ENCODE measurements at places on chromosomes 13 and 19.

- DNase-seq = no peak
Observed at GRCh38 chr19:29896802-29897201, 45.2 kb upstream of the URI1 start.

- DNase-seq = no peak
Observed at GRCh38 chr19:6087074-6087571, 23.2 kb downstream of the RFX2 start.

DNA sequence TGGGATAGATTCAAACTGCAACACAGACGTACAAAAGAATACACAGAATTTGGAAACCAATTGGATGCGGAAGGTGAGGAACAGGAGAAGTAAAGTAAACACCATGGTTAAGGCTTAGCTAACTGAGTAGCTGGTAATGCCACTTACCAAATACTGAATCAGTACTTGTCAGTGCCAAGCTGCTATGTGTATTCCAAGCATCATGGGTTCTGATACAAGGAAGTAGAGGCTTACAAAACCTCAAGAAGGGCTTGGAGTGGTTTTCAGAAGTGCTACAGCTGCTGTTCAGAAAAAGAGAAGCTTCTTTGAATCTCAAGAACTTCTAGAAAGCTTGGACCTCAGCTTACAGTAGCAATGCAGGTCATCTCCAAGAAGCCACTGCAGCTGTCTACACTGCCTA lies 35.9 kb upstream of the DCT start:
- DNase-seq = no peak

- DNase-seq = peak; percentile 87
Observed at GRCh38 chr19:41327576-41328156, 17.7 kb downstream of the CCDC97 start.

GRCh38 chr13:80778297-80778696 lies 437.4 kb upstream of the SPRY2 start:
- DNase-seq = no peak

DNA sequence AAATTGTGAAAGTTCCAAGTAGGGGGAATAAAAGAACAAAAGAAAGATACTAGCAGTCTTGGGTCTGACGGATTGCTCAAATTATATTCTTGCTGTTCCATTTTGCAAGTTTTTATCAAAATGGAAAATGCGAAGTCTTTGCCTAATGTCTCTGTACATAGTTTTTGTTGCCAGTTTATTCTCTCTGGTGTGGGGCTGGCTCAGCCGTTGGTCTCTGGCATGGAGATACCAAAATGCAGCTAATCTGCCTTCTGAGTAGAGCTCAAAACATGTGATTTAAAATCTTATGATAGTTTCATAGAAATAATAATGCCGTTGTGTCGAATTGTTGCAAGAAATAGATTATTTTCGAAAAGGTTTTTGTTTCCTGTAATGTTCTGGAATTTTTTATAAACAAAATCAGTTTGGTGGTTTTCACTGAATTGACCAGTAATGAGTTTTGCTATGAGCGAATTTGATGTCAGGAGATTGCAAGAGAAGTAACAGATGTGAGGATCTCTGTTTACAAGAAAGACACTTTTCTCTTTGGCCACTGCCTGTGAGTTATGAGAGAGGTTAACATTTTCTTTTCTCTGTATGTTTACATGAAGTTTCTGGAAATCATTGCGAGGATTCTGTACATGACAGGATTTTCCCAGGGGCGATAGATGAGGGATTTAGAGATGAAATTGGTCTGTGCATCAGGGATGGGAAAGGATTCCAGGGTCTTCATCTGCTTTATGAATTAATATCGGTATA lies 147.0 kb downstream of the DCT start:
- DNase-seq = no peak

- no peak for DNase-seq
Observed at GRCh38 chr19:12636631-12637030, 25.9 kb downstream of the ZNF791 start.

DNA sequence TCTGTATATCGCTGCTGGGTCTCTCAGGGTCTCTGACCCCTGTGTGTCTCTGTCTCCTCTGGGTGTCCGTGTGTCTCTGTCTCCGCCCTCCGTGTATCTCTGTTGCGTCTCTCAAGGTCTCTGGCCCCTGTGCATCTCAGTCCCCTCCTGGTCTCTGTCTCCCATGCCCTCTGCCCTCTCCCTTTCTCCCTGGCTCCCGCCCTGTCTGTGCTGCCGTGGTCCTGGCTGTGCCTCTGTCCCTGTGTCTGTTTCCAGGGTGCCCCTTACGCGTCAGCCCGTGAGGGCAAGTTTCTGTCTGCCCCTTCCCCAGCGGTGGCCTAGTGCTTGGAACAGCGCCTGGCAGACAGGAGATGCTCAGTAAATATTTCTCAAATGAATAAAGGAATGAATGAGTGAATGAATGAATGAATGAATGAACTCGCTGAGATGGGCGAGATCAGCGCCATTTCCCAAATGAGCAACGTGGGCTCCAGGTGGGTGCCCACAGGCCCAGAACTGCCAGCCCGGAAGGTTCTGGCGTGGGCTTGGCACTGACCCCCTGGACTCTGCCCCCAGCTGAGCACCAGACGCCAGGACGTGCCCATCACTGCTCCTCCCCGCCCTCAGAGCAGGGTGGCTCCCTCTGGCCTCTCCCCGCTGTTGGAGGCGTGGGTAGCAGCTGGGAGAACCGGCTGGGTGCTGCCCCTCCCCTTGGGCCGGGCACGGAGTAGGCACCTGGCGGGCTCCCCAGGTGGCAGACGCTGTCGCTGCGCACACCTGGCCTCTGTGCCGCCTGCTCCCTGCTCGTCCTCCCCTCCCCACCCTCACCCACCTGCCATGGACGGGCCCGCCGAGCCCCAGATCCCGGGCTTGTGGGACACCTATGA lies at the start of gene SULT2B1:
TSS of gene SULT2B1 (plus strand) at position 736 of the 866 bp plus-strand sequence. CDS start at position 817, 81 bp downstream.
- DNase-seq = no peak

GRCh38 chr19:21604951-21605476 lies 99.6 kb downstream of the ZNF429 start:
- DNase-seq = no peak

GRCh38 chr13:74325106-74325505 lies 190.9 kb upstream of the KLF12 start:
- DNase-seq = no peak

DNA sequence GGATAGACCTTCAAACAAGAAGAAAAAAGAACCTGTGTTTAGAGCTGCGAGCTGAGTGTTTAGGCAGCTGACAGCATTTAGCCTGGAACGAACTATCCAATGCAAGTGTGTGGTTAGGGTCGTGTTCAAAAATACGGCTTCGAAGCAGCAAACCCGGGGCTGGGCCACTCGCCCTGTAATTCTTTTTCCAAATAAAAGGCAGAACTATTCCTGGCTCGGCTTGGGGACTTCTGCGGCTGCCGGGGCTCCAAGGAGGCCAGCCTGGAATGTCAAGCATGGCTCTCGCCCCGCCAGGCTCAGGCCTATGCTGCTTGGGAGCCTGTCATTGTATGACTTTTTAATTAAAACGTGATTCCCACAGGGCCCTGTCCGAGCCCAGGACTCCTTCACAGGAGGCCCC lies 51.7 kb upstream of the KLF2 start:
- no peak for DNase-seq

- no peak for DNase-seq
Observed at GRCh38 chr13:40518481-40518882, 148.0 kb downstream of the FOXO1 start.

- DNase-seq = no peak
Observed at GRCh38 chr13:24503379-24503696, 9.2 kb downstream of the PARP4 start.

- peak; percentile 81 for DNase-seq
Observed at GRCh38 chr19:45075301-45076028, 813 bp downstream of the ZNF296 start.

- no peak for DNase-seq
Observed at GRCh38 chr19:51461723-51462161, 3.5 kb upstream of the SIGLEC8 start.

GRCh38 chr13:23159205-23159759 lies 21.5 kb upstream of the SGCG start:
- no peak for DNase-seq

- DNase-seq = no peak
Observed at GRCh38 chr19:38831142-38831605, 420 bp downstream of the ECH1 start.

DNA sequence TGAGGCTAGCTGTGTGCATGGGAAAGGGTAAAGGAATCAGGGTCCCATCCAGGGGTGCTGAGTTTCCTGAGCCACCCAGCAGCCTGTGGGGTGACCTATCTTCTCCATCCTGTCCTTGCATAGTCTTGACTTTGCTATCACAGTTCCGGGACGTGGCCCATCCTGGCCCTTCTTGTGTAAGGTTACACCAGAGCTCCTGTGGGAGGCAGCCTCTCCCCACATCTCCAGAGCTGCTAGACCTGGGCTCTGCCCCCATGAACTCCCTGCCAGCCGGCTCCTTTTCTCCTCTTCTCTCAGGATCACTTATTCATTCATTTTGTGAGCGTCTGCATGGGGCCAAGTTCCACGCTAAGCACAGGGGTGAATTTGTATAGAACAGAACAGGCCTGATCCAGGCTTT lies 238.9 kb downstream of the TSHZ3 start:
- no peak for DNase-seq

DNA sequence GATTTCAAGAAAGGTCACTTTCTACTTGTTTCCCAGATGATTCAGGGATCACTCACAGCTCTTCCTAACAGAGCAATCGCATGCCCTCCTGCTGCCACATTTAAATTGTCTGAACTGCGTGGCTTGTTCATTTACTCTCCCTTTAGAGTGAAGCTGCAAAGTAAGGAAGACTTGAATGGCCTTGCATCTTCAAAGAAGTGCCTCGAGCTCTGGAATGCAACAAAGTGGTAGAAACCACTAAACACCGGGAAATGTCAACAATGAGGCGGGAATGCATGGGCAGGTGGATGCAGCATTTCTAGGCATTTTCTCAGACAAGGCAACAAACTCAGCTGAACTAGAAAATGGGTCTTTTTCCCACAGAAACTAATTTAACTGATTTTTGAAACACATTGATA lies 10.3 kb upstream of the DACH1 start:
- DNase-seq = no peak

DNA sequence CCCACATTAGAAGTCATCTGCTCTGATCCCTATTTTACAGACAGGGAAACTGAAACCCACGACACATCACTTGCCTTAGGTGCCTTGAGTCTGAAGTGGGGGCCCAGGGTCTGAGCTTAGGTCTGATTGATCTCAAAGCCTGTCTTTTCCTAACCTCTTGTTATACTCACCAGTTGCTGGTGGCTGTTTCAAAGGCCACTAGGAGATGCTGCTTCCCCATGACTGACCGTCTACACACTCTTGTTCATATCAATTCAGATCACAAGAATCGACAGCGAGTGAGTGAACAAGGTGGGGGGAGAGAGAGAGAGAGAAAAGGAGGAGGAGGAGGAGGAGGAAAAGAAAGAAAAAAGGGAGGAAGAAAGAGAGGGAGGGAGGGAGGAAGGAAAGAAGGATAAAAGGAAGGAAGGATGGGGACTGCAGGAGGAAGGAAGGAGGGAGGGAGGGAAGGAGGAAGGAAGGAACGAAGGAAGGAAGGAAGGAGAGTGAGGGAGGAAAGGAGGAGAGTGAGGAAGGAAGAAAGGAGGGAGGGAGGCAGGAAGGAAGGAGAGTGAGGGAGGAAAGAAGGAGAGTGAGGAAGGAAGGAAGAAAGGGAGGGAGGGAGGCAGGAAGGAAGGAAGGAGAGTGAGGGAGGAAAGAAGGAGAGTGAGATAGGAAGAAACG lies 3.3 kb downstream of the OR10H1 start:
- no peak for DNase-seq
